ENCODE measurements at places on chromosomes 11 and 22.

DNA sequence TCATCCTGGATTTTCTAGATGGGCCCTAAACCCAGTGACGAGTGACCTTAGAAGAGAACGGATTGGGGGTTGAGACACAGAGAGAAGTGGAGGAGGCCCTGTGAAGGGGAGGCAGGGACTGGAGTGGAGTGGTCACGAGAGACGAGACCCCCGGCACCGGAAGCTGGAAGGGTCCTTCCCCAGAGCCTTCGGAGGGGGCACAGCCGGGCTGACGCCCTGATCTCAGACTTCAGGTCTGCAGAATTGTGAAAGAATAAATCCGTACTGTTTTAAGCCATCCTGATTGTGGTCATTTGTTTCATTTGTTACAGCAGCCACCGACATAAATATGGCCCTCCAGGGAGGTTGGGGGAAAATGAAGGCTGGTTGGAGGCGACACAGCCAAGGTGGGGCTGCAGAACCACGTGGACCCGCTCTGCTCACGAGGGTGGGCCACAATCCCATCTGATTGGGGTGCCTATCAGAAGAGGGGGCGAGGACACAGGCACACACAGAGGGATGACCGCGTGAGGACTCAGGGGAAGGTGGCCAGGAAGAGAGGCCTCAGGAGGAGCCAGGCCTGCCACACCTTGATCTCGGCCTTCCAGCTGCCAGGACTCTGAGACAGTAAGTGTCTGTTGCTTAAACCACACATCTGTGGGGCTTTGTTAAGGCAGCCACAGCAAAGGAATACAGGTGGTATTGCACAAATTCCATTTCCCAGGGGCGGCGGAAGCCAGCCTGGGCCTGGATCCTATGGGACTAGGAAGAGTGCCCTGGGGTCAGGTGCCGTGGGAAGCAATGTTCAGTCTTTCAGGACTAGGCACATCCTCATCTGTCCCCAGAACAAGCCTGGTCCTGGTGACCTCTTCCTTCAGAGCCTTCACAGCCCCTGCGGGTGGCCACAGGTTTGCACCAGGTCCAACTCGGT lies 73.3 kb upstream of the SHANK2 start:
- no peak for DNase-seq

DNA sequence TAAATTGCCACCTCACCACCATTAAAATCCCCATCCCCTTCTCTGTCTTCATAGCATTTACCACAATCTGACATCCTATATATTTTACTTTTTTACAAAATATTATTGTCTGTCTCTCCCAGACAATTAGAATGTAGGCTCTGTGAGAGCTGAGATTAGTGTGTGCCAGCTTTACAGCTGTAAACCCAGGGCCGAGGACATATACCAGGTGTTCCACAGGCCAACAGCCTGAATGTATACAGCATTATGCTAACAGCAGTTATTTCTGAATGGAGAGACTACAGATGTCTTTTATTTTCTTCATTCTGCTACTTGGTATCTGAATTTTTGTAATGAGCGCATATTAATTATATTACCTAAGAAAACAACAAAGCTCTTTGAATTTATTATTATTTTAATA lies 36.7 kb downstream of the FZD4 start:
- DNase-seq: no peak

DNA sequence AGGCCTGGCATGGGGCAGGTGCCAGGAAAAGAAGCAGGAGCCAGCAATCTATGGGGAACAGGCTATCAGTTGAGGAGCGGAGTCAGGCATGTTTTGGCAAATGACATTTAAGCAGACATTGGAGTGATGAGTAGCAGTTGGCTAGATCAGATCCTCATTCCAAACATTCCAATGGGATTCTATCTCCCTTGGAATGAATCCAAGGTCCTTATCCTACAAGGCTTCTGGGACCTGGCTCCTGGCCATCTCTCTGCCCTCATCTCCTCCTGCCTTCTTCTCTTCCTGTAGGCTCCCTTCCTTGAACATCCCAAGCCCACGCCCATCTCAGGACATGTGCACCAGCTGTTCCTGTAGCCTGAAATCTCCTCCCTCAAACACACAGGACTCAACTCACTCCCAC lies 1074.5 kb downstream of the TBC1D22A start:
- DNase-seq: no peak

- no peak for DNase-seq
Measured at GRCh38 chr22:47171441-47172221, 409.2 kb downstream of the TBC1D22A start.

DNA sequence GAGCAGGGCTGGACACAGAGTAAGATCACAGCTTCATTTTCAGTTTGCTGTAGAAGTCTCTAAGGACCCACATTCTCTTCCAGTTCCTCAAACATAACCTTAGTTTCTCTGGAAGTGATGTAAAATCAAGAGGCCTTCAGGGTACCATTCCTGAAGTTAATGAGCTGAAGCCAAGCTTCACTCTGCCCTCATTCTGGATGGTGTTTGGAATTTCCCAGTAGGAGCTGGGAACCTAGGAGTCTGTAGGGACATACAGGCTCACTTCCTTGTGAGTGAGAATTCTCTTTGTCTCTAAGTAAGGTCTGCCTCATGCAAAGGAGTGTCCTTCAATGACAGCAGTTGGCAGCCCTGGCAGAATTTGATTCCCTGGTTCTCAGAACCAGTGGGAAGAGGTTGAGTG lies 142.4 kb upstream of the NARS2 start:
- no peak for DNase-seq

GRCh38 chr22:49236541-49237075 lies 591.1 kb downstream of the BRD1 start:
- DNase-seq: no peak

DNA sequence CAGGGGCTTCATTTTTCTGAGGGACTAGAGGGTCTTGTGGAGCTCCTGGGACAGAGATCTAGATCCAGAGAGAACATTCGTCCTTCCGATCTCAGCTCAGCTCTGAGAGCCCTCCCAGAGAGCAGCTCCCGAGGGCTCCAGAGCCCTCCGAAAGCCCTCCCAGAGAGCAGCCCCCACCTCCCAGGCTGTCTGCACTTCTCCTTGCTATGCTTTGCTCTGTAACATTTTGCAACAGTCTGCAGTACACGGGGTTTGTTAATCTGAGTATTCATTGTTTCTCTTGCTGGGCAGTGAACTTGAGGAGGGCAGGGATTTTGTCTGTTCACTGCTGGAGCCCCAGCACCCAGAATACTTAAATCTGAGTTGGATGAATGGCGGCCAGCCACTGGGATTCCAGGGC lies 2.6 kb downstream of the GGA1 start:
- DNase-seq: no peak

GRCh38 chr11:64894070-64894811 lies 15.8 kb upstream of the EHD1 start:
- peak; percentile 96 for DNase-seq

- DNase-seq: no peak
Measured at GRCh38 chr11:267491-267994, 10.7 kb upstream of the NLRP6 start.

DNA sequence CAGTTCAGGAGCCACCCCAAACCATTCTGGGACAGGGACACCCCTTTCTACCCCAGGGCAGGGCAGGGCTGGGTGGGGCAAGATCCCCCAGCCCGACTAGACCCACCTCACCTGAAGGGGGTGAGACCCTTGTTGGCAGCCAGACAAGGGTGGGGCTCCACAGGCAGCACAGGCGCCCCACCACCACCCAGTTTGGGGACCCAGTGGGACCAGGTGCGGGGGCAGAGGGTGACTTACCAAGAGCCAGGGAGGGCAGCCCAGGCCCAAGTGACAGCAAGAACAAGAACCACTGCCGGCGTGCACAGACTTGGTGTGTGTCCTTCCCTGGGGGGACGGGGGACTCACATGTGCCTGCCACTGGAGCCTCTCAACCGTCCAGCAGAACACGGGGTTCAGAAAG lies 2.2 kb downstream of the ADM2 start:
- no peak for DNase-seq

DNA sequence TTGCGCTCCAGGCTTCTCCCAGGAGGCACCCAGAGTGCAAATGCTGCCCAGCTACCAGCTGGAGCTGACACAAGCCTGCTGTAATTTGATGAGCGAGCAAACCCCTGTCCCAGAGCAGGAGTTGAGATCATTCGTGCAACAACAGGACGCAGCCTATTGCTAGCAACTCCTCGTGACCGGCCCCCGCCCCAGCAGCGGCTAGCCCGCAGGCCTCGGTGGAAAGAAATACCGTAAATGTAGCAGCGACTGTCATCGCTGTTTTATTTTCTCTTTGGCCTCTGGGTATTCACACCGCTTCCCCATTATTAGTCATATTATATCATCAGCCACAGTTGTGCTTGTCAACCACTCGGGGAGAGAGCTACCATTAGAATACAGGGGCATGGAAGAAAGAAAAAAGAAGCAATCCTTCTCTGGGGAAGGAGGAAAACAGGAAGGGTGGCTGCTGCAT lies 59.2 kb upstream of the ATXN10 start:
- peak; percentile 19 for DNase-seq

GRCh38 chr11:86159581-86159891 lies 85.0 kb upstream of the EED start:
- no peak for DNase-seq

DNA sequence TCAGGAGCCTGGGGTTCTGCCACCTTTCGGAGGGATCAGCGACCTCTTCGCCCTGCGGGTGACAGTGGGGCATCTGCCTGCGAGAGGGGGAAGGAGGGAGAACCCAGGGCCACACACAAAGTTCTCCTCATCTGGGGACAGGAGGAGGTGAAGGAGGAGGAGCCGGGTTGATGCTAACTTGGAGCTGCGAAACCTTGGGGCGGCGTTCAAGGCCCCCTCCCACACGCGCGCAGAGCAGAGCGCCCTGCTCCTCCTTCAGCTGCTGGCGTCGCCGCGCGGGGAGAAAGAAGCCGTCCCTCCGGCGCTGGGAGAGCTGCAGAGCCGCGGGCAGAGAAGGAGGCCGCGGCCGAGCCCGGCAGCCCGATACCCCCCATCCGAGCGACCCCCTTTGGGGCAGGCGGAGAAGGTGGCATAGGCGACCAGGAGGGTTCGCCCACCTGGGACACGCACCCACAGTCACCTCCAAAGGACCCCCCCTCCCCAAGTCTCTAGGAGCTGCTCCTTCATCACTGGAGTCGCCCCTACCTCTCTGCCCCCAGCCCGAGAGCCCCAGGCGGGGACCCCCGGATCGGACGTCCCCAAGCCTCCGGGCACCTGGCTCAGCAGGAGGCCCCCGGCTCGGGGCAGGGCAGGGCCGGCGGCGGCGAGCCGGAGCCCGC lies at the start of gene RASD2:
TSS of gene RASD2 (plus strand) at position 237 of the 659 bp plus-strand sequence. CDS start 5,979 bp downstream, outside the sequence.
- DNase-seq: peak; percentile 58

GRCh38 chr22:48948575-48949170 lies 879.0 kb downstream of the BRD1 start:
- no peak for DNase-seq

DNA sequence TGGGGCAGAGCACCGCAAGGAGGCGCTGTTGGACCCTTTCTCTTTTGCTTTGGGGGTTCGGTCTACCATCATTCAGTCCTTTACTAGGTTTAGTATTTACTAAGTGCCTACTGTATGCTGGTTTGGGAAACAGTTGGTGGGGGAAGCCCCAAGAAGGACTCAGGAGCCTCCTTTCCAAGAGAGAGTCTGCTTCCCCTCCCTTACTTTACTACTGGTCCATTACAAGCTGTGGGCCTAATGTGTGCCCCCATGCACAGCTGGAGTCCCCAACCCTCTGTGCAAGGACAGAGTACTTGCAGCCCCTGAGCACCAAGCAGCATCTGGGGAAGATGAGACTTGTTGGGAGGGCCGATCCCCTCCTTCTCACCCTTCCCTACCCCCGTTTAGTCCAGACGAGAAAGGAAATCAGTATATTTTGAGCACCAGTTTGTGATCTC lies 876 bp upstream of the UBE2L6 start:
- DNase-seq: peak; percentile 90

DNA sequence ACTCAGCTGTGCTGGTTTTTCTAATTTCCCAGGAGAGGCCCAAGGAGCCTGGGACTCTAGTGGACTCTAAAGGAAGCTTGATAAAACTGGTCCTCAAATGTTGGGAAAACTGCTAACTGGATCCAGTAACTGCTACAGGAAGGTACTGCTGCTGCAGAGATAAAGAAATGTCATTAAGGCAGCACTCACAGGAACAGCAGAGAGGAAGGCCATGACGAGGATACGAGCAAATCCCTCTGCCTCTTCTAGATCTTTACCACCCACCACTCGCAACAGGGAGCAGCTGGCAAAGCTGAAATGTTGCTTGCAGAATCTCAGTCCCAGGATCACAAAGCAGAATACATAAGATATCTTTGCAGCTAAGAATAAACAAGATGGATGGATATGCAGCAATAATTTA lies 23.5 kb downstream of the TTC28 start:
- DNase-seq: no peak

DNA sequence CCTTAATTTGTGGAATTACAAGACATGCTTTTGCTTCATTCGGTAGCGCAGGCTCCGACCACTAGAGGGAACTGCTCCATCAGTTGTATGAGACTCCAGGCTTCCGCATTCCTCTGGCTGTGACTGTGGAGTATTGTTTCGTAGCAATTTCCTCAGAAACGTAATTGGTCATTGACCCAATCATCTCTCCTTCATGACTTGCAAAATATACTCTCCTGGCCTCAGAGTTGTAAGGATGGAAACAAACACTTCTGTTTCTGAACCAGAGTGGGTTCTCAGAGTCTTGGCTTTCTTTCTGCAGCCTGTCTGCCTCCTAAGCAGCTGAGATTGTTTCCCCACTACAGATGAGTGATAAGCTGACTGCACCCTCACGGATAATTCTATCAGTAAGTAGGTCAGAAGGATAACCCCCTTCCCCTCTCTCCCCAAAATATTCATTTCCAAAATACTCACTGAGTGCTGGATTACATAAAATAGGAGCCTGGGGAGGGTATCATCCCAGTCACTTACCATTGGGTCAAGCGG lies 146.8 kb upstream of the ZC3H12C start:
- peak; percentile 71 for DNase-seq

DNA sequence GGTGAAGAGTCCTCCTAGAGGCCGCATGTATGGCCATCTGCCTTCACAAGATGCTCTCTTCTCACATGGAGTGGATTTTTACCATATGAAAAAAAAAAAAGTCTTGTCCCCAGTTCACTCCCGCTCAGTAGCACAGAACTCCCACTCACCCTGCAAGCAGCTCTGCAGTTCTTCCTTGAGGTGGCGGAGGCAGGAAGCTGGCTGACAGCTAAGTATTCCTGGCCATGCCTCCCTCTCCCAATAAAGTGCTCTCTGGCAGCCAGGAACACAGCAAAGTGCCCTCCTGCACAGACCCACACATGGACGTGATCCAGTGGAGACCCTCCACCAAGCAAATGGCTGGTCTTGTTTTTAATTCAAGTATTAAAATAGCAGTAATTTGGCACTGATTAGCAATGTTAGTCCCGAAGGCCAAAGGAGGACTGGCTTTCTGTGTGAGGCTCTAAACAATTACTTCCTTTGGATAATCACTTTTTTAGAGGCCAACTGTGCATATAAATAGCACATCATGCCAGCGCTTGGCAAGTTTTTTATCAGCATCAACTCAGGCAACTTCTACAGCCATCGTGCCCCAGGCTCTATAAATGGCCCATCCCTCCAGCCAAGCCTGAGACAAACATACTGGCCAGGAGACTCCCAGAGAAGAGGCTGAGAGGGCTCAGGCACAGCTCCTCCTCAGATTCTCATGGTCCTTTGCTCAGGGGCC lies 413.6 kb downstream of the OPCML start:
- no peak for DNase-seq

- DNase-seq: no peak
Measured at GRCh38 chr11:61103851-61104423, 1.6 kb downstream of the CD5 start.

GRCh38 chr11:15489281-15489680 lies 374.6 kb downstream of the INSC start:
- DNase-seq: no peak

GRCh38 chr11:126358763-126359160 lies 3.3 kb downstream of the ST3GAL4 start:
- DNase-seq: no peak

GRCh38 chr11:7353100-7353499 lies 101.4 kb downstream of the SYT9 start:
- peak; percentile 8 for DNase-seq

GRCh38 chr11:236774-237767 lies at the start of gene PSMD13:
TSS of gene PSMD13 (plus strand) at chr11:236976. CDS start at chr11:237050, 74 bp downstream.
- DNase-seq: peak; percentile 91

All from nephron progenitor cell (in vitro differentiated cells).